ENCODE measurements at places on chromosomes 16 and 17. TPM values are rescaled to one million over a fixed set of nuclear protein-coding genes. Genes with fewer than 3 reads are reported as not detected.

Gene LPCAT2
- total RNA-seq, result 29.1 TPM

Gene KRTAP9-2
- not detected for total RNA-seq

Gene CCL17
- not detected for total RNA-seq

Gene NEUROD2
- total RNA-seq, result not detected

Gene MYH2
- total RNA-seq, result not detected

Data from hair follicle dermal papilla cell (primary cell).